ENCODE measurements at places on chromosomes 16 and 17.

DNA sequence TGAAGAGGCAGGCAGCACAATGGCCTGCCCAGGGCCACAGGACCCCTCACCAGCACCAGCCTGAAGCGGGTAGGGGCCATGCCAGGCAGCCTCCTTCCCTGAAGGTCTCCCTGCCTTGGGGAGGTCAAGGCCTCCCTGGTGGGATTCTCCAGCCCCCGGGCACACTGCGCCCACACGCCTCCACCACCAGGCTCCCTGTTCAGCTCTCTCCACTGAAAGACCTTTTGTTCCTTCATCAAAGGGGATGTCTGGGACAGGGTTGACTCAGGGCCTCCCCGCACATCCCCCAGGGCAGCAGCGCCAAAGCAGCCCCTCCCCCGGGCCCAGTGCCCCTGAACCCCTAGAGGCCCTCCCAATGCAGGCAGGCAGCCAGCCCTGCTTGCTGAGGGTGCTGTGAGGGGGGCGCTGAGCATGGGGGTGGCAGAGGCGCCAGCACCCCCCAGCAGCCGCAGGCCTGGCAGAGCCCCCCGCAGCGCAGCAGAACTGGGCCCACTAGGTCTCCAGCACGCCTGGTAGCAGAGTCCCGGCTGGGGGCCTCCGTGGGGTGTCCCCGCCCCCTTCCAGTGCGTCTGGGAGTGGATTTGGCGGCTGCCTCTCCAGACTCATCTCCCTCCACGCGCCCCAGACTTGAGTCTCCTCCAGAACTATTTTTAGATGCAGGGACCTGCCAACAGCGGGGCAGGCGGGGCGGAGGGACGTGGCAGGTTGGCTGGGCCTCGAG, 13.1 kb downstream of the BCAR1 start:
- DNase-seq, result no peak

DNA sequence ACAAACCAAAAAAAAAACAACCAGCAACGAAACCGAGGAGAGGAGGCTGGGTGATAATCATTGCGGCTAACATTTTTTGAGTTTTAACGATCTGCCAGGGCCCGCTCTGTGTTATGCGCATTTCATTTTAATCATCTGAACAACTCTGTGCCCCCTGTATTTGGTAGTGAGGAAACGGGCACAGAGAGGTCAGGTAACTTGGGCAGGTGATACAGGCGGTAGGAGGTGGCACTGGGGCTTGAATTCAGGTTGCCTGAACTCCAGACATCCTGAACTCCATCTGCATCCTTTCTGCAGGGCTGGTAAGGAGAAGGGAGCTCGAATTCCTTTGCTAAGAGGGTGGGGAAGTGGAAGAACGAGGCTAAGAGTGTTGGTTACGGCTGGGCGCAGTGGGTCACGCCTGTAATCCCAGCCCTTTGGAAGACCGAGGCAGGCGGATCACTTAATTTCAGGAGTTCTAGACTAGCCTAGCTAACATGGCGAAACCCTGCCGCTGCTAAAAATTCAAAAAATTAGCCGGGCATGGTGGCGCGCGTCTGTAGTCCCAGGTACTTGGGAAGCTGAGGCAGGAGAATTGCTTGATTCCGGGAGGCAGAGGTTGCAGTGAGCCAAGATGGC, 1.1 kb downstream of the CLUAP1 start:
- no peak for DNase-seq

DNA sequence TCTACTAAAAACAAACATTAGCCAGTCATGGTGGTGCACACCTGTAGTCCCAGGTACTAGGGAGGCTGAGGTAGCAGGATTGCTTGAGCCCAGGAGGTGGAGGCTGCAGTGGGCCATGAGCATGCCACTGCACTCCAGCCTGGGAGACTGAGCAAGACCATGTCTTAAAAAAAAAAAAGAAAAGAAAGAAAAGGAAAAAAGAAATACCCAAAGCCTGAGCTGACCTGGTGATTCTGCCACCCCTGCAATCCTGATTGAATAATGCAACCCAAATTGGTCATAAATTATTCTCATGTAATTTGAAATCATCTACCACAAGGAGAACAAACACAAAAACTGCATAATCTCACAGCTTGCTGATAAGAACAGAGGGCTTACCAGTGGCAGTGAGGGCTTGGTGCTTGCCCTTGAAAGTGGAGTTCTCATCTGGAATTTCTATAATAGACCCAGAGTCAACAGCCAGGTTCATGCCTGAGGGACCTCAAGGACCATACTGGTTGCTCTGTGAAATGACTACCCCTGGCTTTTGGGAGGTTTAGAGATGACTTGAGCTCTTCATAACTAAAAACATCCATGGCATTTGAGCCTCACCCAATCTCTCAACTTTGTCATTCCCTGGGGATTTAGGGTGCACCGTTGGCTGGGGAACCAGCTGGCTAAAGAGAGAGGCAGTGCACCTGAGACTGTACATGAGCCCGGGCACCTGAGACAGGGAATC, 35.4 kb upstream of the TMC5 start:
- DNase-seq, result no peak

DNA sequence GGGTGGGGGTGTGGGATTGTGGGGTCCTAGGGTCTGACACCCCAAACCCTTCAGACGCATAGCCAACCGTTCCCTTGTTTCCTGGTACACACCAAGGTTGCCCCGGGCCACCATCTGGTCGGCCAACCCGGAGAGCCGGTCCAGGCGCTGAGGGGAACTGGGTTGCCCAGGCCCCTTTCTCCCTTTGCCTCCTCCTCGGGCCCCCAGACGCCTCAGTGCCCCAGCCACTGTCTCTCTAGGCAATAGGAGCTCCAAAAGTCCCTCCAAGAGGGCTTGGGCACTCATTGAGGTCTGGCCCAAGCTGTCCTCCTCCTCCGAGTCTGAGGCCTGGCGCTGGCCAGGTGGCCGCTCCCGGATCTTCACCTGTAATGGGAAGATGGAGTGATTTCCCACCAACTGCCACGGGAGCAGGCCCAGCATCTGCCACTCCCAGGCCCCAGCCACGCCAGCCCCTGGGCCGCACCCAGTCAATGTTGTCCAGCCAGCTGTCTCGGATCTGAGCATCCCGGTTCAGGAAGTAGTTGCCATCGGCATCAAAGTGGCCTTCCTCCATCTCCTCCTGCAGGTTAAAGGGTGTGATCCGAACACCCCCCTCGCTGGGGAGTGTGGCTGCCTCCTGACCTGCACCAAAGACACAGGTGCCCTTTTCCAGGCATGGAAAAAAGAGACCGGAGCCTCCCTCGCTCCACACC, 1.5 kb downstream of the CD2BP2 start:
- no peak for DNase-seq
